Urinary bladder (tissue), 4 donors: ENCODE measurements at places on chromosomes 16 and 17.

DNA sequence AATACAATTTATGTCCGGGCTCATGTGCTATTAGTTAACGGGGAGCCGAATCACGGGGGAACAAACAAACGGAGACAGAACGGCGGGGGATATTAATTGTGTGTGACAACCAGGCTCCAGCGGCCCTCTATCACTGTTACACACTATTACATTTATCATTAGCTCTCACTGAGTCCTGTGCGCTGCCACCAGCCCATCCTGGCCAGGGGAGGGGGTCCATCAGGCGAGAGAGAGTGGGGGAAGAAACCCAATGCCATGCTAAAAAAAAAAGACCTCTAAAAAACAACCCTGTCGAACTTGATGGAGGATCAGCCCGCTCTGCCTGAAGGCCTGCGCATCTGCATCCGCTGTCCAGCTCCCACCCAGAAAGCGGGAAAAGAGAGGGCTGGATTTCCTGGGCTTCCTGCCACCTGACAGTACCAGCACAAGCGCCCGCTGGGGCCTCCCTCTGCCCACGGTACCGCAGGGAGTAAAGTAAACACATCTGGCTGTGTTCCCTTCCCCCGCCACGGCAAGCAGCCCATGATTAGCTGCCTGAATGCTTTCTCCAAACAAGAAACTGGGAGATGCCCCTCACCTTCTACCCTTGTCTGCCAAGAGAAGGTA lies 41.7 kb downstream of the PIPOX start:
- DNase-seq: no peak

DNA sequence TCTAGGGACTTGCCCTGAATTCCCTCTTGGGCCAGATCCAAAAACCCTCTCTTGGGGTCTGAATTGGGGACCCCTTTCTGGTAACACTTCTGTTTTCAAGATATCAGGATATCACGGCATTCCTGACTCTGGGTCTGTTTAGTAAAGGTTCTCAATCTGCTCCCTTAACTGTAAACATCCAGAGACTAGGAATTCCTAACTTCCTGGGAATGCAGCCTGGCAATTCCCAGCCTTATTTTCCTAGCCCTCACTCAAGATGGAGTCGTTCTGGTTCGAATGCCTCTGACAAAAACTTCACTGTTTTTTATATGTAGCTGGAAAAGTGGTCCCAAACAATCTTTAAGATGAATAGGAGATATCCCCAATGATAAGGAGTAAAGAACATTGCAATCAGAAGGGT lies 141.6 kb upstream of the XYLT1 start:
- no peak for DNase-seq

DNA sequence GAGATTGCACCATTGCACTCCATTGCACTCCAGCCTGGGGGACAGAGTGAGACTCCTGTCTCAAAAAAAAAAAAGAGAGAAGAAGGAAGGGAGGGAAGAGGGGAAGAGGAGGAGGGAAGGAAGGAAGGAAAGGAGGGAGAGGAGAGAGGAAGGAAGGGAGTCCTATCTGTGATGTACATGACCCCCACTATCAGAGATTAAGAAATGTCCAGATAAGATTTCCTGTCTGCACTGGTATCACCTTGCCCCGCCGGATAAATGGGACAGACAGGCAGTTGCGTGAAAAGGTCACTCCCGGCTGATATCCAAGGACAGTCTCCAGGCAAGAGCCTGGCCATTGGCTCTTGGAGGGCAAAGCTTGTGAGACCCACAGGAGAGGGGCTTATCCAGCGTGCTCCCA lies 5.2 kb upstream of the ZFPM1 start:
- no peak for DNase-seq

GRCh38 chr17:73315471-73315870 lies 3.7 kb upstream of the CDC42EP4 start:
- no peak for DNase-seq

DNA sequence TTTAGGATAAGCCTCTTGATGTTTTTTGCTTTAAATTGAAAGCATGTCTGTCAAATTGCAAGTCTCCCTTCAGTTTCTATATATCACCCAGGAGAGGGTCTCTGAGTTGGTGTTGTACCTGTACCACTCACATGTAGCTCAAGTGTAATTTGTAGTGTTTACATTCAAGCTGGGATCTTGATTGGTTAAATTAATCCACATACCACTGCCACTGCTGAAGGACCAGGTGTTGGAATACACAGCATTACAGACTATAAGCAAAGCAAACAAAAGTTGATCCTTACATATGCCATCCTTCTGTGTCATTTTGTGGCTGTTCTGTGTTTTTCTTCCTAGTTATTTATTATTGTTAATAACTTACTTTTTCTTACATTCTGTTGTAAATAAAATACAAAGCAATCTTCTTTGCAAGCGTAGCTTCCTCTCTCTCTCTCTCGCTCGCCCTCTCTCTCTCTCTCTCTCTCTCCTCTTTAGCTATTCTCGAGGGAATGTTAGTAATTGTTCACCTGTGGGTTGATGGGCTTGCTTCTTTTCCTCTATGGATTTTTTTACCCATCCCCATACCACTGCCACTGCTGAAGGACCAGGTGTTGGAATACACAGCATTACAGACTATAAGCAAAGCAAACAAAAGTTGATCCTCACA lies 20.8 kb upstream of the NOL11 start:
- DNase-seq: no peak
